Stimulated activated CD4-positive, alpha-beta T cell treated with anti-CD3 and anti-CD28 coated beads, Interleukin-15, amount 100 ng/mL, for 1 hour (primary cell): ENCODE measurements at places on chromosomes 7 and 10.

DNA sequence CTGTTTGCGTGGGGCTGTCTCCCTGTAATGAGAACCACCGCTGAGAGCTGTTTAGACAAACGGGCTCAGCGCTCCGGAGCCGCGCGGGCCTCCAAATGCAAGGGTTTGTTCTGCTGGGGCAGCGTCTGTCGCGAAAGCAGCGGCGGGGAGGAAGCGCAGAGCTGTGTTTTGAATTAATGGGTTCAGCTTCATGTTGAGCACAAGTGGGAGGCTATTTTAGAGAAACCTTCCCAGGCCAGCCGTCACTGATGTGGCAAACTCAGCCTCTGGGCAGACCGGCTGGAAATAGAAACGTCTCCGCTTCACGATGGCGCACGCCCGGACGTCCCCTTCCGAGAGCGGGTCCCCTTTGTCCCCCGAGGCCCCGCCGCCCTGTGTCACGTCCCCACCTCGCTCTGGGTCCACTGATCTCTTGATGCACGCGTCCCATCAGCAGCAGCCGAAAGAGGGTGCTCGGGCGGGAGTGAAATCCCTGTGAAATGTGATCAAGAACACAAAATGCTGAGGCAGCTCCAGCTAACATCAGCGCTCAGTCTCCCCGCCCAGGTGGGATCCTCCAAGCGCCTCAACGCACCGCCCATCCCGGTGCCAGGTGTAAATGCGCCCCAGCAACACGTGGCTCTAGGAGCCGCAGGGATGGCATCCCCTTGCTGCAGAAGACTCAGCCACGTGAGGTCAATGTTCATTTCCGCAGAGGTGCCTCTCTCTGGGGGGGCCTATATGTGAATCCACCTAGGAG, 44.9 kb downstream of the BAMBI start:
- no peak for DNase-seq

GRCh38 chr7:27153526-27153925, 1.1 kb upstream of the HOXA3 start:
- no peak for DNase-seq

- DNase-seq: no peak
Measured at GRCh38 chr7:135291809-135292253, 58.2 kb downstream of the STRA8 start.

- no peak for DNase-seq
Measured at GRCh38 chr7:158517072-158517471, 70.6 kb downstream of the PTPRN2 start.

DNA sequence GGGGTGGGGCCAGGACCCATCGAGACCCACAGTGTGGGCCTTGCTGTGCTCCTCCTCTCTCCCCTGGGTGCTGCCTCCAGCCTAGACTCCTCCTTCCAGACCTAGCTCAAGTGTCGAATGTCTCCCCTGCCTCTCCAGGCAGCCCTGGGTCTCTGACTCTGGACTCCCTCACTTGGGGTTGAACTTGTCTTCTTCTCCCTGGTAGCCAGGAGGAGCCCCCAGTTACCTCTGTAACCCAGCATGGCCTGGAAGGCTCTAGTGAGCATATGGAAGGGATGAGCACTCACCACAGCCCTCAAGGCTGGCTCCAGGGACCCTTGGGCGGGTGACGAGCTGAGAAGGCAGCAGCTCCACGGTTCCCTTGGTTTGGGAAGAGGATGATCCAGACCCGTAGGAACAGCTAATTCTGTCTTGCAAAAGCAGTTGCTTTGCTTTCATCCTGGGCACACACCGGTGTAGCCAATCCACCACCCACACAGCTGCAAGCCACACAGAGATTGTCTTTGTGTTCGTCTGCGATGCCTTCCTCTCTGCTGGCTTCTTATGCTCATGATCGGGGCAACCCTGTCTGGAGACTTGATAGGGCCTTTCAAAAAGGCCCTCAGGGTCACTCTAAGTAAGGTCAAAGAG, 52.3 kb upstream of the ANTXRL start:
- DNase-seq: no peak
